ENCODE measurements at places on chromosomes 12 and 14.

DNA sequence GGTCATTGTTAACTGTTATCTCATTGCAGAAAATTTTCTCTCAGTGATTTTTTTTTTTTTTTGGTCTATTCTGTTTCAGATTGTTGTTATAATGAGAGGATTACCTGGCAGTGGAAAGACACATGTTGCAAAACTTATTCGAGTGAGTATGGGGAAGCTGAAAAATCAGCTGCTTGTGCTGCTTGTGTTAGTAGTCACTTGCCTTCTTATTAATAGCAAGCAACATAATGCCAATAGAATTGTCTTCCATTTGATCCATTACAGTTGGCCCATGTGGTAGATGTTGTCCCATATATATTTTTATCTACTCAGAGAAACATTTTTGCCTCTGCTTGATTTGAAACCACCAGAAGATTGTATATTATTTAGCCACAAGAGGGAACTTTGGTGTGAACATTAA is 53.0 kb downstream of the YLPM1 start:
- DNase-seq: no peak

DNA sequence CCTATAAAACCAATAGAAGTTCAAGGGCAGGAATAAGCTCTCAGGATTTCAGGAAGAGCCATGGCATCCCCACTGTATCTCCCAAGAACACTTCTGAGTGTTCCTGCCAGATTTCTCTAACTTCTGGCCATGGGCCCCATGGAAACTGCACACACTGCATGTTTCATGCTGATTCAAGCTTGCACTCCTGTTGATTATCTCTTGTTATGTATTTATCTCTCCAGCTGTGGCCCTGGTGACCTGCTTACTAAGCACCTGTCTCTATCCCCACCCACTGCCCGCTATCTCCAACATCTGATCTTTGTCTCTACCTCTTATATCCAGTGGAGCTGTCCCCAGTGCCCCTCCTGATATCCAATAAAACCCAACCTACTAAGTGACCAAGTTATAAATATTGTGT is 285.3 kb downstream of the PDZRN4 start:
- no peak for DNase-seq

- DNase-seq: no peak
These were observed 507.1 kb downstream of the DIO2 start for GRCh38 chr14:79704041-79704807.

- DNase-seq: no peak
These were observed 51.9 kb upstream of the NUDT4 start for GRCh38 chr12:93325855-93326254.

DNA sequence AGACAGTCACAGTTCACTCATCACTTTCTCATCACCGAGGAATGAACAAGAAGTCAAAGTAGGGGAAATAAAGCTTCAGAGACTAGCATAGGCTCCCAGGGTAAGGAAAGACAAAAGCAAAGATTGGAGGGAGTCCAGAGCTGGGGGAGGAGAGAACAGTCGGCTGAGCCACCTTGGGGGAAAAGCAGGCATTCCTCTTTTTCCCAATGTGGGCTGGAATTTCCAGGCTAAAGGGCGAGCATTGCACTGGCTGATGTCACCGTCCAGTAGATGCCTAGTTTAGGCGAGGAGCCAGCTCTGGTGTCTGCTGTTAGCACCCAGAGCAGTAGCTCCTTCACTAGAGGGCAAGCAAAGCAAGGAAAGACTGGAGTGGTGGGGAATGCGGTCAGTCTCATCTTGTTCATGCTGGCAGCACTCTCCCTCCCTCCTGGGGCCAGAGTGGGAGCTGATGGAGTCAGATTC is 8.5 kb upstream of the KRT75 start:
- no peak for DNase-seq

- DNase-seq: no peak
These were observed 65.3 kb downstream of the IQSEC3 start for GRCh38 chr12:131732-132495.

DNA sequence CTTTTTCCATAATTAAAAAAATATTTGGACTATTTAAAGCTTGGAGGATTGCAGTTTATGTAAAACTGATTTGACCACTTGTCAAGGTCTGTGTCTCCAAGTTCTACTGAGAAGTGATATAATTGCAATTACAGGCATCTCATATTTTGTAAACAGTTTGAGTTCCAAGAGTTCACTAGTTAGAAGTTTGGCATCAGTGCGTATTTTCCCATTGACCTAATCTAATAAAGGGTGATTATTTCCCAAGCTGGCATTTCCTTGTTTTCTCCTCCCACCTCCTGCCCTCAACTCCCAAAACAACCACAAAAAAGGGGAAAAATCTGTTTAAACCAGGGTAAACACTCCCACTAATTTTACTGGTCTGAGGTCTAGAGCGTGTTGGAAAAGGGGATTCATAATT is 3.0 kb upstream of the MYF6 start:
- no peak for DNase-seq

GRCh38 chr14:57274551-57274950 is 5.8 kb downstream of the AP5M1 start:
- no peak for DNase-seq

GRCh38 chr14:24943024-24943423 is 106.9 kb downstream of the STXBP6 start:
- no peak for DNase-seq

DNA sequence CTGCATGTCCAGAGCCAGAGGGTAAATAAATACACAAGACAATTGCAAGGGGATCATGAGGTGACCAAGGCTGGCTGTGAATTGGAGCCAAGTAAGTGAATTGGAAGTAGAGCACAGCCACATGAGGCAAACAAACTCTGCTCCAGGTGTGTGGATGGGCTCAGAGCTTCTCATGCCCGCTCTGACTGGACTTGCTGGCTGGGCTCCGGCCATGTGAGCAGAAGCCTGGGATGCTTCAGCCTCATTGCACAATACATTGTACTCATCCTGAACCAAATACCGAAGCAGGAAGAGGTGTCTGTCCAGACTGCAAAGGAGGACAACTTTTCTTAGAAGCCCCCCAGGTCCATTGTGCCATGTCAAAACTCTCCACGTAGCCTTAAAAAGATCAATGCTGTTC is 193.0 kb downstream of the TTC8 start:
- DNase-seq: no peak

GRCh38 chr14:89430391-89431236 is 13.6 kb upstream of the FOXN3 start:
- peak; percentile 50 for DNase-seq

- no peak for DNase-seq
These were observed 702 bp upstream of the PRPH start for GRCh38 chr12:49294086-49294803.

- DNase-seq: no peak
These were observed 926.9 kb downstream of the TMTC2 start for GRCh38 chr12:83613586-83614110.

DNA sequence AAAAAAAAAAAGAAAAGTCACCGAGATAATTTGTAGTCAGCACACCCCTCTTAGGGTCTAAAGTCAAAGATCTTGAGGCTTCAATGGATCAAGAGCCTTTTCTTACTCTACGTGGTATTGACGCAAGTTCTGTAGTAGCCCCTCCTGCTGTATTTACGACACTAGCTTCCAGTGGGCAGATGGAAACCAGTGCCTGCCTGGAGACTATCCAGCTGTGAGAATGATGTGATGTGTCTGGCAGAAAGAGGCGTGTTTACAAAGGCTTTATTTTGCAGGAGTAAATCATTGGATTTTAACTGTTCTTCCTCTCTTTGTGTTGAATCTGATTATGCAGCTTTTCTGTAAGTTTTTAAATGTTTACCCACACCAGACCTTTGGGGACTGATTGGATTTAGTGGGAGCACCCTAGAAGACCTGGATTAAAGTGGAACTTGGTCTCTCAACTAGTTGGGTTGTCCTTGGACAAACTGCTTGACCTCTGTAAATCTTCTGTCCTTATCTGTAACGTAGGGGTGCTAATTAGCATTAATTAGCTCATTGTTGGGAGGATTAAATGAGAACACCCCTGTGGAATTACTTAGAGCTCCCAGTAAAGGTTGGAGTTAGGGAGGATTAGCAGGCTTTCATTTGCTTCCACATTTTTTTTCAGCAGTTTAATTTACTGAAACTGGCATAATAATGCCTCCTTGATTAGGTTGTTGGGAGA is 72.4 kb downstream of the RASSF3 start:
- no peak for DNase-seq

DNA sequence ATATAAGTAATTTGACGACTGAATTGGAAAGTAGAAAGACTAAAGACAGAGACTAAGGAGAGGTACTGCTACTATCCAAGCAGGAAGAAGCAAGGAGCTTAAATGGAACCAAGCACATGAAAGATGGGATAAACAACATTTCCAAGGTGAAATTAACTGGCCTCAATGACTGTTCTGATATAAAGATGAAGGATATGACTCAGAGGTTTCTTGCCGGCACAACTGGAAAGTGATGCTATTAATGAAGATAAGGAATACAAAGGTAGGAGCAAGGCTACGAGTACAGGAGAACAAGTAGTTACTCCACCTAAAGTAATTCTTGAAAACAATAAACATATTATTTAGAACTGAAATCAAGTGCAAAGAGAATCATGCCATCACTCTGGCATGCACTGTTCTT is 6.4 kb downstream of the SNX6 start:
- no peak for DNase-seq

DNA sequence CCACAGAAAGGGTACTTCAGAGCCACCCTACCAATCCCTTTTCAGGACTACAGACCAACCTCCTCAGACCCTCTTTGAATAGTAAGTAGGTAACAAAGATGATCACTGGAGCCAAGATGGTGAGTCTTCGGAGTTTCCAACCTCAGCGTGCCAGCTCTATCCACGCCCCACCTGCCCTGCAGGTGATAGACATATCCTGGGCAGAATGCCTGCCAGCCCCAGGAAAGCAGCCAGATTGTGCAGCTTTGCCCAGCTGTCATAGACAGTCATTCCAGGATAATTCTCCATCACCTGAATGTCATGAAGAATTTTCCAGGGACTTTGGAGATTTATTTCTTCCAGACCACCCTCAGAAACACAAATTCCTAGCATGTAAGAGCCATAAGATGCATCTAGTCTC is 434.4 kb downstream of the RGS6 start:
- no peak for DNase-seq

DNA sequence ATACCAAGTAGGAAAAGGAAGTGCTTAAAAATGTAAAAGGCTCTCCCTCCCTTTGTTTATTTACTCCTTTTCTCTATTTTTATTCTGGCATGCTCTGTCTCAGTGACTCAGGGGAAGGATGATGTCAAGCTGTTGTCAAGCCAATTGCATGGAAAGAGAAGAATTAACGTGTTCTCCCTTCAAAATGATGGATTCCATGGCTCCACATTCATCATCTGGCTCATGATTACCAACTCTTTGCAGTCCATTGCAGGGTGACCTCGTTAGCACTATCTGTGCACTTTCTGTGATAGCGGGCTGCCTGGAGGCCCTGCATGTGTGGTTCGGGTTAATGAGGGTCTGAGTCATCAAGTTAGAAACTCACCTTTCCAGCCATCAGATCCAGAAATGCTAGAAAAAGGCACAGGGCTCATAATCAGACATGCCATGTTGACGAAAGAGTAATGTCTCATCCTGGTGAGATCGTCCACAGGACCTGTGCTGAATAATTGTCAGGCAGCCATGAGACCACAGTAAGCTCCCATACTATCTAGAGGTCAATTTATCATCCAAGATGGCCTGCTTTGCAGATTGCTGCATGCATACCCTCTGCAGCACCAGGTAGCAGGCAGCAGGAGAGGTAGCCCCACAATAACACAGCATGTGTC is 79.2 kb upstream of the BTG1 start:
- no peak for DNase-seq

- no peak for DNase-seq
These were observed 21.4 kb upstream of the HECTD1 start for GRCh38 chr14:31229009-31229408.

DNA sequence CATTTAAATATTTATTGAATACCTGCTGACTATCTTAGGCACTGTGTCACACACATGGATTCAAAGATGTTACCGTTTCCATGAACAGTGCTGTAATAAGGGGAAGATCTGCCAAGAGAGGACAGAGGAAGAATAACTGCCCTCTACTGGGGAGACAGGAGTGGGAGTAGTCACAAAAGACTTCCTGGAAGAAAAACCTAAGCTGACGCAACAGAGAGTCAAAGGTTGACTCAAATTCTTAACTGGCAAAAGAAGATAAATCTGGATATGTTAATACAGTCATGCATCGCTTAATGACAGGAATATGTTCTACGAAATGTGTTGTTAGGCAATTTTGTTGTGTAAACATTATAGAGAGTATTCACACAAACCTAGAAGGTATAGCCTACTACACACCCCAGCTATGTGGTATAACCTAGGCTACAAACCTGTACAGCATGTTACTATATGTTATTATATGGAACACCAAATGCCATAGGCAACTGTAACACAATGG is 51.5 kb downstream of the DCAF5 start:
- DNase-seq: no peak

DNA sequence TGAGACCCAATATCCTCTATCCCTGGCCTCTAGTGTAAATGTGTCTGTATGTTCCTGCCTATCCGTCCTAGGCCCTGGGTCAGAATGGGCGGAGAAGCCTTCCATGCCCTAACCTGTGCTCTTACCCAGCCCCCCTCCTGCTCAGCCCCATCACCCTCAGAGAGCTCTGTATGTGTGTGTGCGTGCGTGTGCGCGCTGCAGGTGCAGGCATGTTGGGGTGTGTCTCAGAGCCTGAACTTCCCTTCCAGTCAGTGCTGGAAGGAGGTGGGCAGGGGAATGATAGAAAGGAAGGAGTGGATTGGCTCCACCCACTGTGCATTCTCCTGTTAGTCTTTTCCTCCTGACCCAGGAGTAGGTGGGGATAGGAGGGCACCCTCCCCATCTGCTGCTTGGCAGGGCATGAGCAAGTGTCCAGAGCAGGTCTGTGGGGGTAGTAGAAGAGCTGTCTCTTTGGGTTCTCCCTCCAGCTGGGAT is 7.2 kb downstream of the NAB2 start:
- no peak for DNase-seq

GRCh38 chr14:99753225-99754140 is 39.7 kb upstream of the EML1 start:
- no peak for DNase-seq

DNA sequence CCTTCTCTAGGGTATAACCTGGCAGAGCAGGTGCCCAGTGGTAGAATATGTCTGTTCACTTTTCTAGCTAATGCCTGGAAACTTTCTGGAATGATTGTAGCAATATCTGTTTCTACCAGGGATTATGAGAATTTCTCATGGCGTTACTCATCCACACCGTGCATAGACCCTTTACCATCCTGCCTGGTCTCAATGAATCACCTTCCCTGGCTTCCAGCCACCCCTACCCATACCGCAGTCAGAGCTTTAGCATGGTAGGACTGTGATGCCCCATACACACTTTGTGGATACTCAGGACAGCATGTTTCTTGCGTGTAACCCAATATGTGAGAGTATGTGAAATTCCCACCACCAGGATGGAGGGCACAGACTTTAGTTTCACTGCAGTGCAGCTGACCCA is 45.4 kb downstream of the TUNAR start:
- no peak for DNase-seq

DNA sequence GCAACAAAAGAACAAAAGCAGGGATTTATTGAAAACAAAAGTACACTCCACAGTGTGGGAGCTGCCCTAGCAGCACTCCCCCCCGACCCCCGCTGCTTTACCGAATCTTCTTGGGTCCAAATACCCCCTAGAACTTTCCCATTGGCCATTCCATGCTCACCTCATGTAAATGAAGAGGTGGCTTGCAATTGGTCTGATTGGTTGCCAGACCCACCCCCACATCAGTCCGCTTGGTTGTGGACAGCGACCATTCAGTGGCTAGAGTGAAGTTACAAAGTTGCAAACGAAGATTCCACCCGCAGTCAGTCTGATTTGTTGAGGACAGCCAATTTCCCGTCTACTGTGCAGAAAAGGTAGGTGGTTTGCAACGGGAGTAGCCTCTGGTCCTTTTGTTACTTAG is 3.9 kb downstream of the STYX start:
- no peak for DNase-seq

- DNase-seq: no peak
These were observed 27.6 kb upstream of the NUDT14 start for GRCh38 chr14:105208738-105209075.

Measured in activated naive CD8-positive, alpha-beta T cell treated with anti-CD3 and anti-CD28 coated beads for 36 hours (primary cell).